IMR-90 (cell line): ENCODE measurements at places on chromosomes 2 and 18. TPM values are rescaled to one million over a fixed set of nuclear protein-coding genes. Genes with fewer than 3 reads are reported as not detected.

DNA sequence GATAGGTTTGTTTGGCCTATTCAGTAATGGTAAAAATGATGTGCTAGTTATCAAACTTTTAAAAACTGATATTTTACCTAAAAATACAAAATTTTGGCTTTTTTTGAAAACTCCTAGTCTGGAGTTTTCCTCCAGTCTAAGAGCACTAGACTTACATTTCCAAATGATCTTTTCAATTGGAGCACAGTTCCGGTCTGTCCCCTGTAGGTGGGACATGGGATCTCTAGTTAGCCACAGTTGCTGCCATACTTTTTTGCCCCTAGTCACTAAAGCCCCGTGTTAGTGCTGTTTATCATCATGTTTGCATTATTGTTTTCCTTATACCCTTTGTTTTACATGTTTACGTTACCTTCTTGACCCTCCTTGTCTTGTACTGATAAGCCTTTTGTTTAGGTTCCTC lies 52.4 kb downstream of the RELCH start:
- DNase-seq: no peak

- no peak for DNase-seq
Measured at GRCh38 chr2:238855299-238855698, 7.4 kb downstream of the TWIST2 start.

The POMC gene
- polyA plus RNA-seq: 0.17 and 0.47 TPM in 2 replicates

GRCh38 chr2:191065785-191066184 lies 51.8 kb upstream of the STAT1 start:
- DNase-seq: no peak

The DSG4 gene
- polyA plus RNA-seq: not detected in 2 replicates
